ENCODE measurements at places on chromosomes 4 and X.

GRCh38 chr4:163553146-163553545 is 58.7 kb downstream of the TMA16 start:
- no peak for DNase-seq

DNA sequence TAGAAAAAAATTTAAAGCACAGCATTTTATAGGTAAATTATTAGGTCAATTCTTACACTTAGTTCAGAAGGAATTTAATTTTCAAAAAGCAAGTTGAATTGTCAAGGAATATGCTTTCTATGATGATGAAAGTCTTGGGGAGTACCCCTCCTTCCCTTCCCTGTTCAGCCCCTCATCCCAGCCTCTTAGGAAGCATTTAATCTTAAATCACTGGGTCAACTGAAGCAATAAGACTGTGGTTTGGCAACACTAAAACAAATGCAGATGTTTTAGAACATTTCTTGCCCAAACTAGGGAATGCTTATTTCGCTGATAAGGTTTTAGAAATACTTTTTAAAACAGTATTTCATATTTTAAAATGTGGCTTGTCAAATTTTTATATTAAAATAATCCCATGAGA is 19.1 kb upstream of the ARSJ start:
- no peak for DNase-seq

DNA sequence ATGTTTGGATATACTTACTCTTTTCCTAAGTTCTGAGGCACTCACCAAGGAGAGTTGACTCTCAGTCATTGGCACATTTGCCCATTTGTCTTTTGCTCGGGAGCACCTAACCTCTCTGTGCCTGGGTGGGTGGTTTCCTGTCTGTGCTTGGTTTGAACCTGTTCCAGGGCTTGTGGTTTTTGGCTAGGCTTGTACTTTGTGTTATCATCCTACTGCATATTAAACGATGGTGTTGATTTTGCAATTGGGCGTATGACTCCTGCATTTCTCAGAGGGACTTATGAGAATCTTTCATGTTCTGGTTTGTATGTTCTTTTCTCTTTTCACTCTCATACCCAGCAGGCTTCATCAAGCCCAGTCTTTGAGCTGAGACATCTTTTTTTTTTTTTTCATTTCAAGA is 161.7 kb downstream of the BTC start:
- no peak for DNase-seq

- DNase-seq, result no peak
These were observed 10.2 kb upstream of the CRLF2 start for GRCh38 chrX:1222531-1223241.

- DNase-seq, result peak; percentile 28
These were observed 855 bp downstream of the KLF3 start for GRCh38 chr4:38664706-38665401.

DNA sequence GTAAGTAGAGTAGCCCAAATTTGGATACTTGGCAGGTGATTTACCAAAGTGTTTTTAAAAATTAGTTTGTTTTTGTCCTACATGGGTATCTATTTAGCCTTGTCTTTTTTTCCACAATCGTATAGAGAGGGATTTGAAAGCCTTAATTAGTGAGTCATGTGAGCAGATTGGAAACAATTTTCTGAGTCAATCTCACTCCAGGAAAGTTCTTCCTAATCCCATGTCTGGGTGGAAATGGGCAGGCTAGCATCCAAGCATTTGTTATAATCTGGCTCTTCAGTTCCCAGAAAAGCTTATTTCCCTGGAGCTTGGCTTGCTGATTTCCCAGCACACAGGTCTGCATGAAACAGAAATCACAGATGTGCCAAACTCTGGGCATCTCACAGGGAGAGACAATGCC is 426.9 kb upstream of the BOD1L1 start:
- DNase-seq, result no peak

- no peak for DNase-seq
These were observed 34.6 kb downstream of the NBDY start for GRCh38 chrX:56763556-56764152.

GRCh38 chr4:26073886-26074560 is 160.0 kb downstream of the SMIM20 start:
- DNase-seq, result no peak

DNA sequence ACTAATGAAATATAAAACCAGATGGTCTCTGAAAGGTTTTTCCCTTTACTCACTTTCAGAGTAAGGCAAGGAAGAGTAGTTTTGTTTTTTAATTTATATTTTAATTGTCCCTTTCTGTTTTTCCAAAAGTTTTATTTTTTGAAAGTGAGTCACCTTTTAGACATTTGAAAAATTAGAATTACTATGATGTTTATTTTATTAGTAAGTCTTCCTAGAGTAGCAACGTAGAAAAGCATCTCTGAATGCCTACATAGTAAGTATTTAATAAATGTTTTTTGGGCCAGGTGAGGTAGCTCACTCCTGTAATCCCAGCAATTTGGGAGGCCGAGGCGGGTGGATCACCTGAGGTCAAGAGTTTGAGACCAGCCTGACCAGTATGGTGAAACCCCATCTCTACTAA is 51.1 kb downstream of the TET2 start:
- DNase-seq, result no peak

- DNase-seq, result no peak
These were observed 82.6 kb downstream of the MTMR1 start for GRCh38 chrX:150775569-150776350.

DNA sequence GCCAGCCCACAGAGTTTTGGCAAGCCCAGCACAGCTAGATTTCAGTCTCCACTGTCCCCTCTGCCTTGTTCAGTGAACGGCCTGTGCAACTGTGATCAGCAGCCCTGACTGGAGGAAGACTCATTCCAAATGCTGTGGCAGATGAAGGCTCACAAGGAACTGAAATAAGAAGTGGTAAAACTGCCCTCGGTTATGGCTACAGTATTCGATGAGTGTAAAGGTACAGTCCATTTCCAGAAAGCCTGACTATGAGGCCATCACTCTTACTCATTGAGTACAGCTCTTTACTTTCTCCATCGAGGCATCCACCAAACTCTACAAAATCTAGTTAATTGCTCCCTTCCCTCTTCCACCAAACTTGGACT is 69.1 kb downstream of the RHOH start:
- DNase-seq, result no peak

- DNase-seq, result no peak
These were observed 217.7 kb upstream of the PSAPL1 start for GRCh38 chr4:7652451-7652881.

GRCh38 chrX:13254076-13254785 is 65.6 kb downstream of the ATXN3L start:
- DNase-seq, result no peak

- DNase-seq, result no peak
These were observed 153.7 kb downstream of the PPP4R3C start for GRCh38 chrX:27309406-27309805.

DNA sequence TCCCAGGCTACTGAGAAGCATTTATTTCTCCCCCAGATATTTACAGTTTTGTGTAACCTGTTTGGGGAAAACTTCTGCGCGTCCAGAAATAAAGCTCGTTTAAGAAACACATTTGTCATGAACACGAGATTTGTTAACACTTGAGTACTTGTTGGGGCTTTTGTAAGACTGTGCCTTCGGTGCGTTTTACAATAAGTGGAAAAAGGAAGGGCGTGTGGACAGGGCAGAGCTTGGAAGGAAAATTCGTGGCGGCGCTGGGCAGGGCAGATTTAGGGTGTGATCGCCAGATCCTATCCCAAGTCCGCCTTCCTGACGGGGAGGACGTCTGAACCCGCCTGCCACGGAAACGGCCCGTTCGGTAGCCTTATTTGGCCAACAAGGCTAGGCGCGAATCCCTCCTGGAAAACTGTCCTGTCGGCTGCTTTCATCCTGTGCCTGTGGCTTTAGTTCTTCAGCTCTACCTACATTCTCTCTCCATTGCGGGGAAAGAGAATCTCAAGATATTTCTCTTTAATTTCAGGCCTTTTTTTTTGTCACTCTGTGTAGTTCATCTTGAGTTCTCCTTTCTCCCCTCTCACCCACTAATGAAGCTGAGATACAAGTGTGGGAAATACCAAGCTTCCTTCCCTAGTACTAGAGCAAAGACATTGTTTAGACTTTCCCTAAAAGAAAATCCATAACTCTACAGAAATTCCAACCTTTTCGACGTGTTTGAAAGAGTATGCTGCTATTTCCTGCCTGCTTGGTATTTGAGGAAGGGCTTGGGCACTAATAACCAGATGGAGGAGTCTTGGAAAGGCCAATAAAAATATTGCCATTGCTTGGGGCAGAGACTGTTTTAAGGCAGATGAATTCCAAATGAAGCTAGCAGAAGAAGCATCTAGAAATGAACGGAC is 982 bp downstream of the PDLIM5 start:
- peak; percentile 12 for DNase-seq

DNA sequence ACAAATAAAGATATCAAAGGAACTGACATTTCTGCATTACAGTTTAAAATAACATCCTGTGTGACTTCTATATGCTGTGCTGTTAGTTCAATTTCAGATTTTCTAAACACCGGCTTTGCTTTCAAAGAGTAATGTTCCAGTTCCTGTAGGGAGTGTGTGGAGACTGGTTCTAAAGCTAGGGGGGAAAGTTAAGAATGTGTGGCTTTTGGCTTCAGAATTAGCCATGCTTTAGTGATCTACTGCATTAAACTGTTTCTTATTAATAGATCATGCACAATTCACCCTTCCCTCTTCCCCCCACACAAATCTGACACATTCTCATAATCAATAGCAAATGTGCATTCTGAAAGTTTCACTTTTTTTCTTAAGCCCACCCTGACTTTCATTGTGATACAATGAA is 32.0 kb upstream of the DKK2 start:
- no peak for DNase-seq

DNA sequence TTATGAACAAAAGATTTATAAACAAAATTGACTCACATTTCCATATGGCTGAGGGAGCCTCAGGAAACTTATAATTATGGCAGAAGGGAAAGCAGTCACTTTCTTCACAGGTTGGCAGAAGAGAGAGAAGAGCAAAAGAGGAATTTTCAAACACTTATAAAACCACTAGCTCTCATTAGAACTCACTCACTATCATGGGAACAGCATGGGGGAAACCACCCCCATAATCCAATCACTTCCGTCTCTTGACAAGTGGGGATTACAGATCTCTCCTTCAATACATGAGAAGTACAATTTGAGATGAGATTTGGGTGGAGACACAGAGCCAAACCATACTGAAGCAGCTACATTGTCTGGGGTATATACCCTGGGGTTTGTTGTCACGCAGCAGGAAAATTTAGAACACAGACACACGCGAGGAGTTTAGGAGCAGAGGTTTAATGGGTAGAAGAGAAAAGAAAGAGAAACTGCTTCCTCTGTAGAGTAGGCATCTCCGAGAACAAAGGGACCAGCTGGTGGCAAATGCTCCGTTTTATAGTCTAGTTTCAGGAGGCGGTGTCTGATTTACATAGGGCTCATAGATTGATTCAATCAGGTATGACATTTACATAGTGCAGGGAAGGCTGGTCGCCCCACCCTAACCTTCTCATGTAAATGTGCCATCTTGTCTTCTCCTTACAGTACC is 2277.7 kb upstream of the AGA start:
- DNase-seq, result no peak

DNA sequence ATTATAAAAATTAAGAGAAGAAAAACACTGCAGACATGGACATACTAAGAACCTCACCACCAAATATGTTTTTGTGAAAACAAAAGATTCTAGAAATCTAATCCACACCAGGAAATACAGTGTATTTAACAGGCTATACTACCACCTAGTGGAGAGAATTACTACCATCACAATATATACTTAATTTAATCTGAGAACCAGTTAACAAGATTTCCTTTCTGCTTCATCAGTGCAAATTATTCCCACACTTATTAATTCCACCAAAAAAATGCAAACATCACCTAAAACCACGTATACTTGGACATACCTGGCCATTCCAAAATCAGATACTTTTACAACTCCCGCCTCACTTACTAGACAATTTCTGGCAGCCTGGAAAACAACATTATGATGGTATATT is 7.0 kb upstream of the TXK start:
- no peak for DNase-seq
